Activated T-cell treated with anti-CD3 and anti-CD28 coated beads, Interleukin-2, amount 50 U/mL, for 48 hours (primary cell): ENCODE measurements at places on chromosomes 16 and 17.

GRCh38 chr17:49730078-49730784, 22.5 kb upstream of the SLC35B1 start:
- no peak for DNase-seq

- no peak for DNase-seq
Observed at GRCh38 chr16:69847643-69848042, 85.5 kb downstream of the WWP2 start.

DNA sequence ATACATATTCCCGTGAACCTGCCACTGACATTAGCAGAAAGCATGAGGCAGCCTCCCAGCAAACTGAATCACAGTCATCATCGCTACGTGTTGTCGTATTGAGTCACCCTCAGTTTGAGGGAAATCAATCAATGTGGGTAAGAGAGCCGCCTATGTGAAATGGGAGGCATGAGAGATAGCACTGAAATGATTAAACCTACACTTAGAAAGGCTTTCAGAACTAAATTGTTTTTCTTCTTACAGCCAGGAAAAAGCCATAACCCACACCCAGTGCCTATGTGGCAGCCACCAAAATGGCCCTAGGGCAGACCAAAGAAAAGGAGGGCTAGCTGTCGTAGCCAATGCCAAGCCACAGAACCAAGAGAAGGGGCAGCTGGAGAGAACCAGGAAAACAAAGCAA, 90.5 kb downstream of the ADAMTS18 start:
- no peak for DNase-seq

GRCh38 chr16:25493136-25493811, 198.5 kb upstream of the HS3ST4 start:
- DNase-seq: no peak

DNA sequence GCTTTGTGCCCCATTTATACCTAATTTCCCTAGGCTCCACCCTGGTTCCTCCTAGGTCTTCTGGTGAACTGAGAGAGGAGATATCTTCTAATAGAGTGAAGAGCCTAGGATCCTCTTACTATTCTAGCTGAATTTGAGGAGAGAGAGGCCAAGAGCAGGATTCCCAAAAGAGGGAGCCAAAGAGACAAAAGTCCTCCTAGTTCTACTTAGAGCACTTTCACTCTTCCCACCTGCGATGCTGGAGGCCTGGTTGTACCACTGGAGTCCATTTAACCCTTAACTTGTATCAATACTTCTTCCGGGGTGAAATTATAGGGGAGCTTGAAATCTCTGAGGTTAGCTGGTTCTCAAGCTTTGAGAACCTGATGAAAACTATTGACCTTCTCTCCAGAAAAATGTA, 3.4 kb upstream of the SSH2 start:
- no peak for DNase-seq

GRCh38 chr16:77308163-77308561, 109.0 kb downstream of the SYCE1L start:
- DNase-seq: no peak

DNA sequence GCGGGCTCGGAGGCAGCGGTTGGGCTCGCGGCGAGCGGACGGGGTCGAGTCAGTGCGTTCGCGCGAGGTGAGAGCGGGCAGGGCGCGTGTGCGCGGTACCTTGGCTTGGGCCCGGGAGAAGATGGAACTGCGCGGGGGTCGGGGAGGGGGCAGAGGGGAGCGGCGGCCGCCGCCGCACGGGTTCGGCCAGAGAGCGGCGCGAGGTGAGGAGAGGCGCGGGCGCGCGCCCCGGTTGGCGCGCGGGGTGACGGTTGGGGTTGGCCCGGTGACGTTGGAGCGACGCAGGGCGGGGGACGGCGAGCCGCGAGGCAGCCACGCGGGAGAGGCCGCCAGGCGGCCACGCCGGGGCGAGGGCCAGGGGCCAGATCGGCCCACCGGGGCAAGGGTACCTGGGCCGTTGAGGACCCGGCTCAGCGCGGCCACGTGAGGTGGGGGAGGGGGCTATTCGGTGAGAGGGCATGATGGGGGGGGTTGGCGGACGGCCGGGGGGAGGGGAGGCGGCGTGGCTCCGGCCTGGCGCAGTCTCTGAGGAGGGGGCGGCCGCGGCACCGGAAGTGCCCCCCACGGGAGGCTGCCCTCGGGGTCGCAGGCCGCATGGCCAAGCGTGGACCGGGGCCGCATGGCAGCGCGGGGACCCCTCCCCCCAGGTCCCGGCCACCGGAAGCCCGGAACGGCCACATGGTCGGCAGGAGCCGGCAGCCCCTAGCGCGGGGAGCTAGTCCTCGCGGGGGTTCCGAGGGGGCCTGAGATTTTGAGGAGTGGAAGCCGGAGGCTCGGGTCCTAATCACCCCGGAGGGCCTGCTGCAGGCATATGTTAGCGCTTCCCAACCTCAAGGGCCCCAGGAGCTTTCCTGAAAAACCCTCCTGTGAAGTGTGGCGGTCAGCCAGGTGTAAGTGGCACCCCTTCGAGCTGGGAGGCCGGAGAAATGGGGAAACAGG, 527 bp downstream of the EIF5A start:
- DNase-seq: peak; percentile 58

DNA sequence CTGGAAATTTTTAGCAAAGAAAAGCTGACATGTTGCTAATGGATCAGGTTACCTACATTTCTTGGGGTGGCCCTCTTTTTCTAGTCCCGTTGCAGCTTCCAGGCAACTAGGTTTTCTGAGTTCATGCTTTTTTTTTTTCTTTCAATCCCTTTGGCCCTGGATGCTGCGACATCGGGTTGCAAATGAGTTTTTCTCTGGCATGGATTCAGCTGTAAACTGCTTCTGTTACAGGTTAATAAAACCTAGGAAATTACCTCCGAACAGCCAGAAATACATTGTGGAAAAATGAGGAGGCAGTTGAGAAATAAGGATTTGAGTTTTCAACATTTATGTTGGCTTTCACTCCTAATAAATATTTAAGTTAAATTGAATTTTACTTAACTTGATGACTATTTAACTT, 149.8 kb upstream of the MAF start:
- DNase-seq: no peak

DNA sequence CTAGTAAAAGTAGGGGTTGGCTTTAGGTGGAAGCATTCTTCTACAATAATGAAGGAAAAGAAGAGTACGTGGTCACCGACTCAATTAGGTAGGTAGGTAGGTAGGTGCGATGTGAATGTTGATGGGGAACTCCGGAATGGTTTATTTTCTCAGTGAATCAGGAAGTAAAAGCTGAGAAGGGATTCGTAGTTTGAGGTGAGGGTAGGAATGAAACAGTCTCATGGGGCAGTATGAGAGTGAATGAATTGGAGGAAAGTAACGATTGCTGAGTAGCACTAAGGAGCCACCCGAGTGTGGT, 13.9 kb downstream of the PER1 start:
- no peak for DNase-seq

DNA sequence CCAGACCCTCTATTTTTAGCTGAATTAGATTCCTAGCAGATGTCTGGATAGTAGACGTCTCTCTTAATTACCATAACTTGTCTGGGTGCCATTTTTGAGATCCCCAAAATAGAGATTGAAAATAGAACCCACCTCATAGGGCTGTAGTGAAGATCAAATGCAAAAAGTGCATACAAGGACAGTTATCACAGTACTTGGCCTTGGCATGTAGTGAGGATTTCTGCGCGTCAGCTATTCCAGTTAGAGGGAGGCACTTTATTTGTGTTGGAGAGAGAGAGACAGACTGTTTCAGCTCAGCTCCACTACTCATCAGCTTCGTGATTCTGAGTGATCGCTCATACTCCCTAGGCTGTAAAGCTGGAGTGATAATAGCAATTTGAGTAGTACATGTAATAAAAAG, 59.6 kb upstream of the CDH13 start:
- no peak for DNase-seq

GRCh38 chr17:76929601-76930000, 61.4 kb downstream of the MGAT5B start:
- no peak for DNase-seq

DNA sequence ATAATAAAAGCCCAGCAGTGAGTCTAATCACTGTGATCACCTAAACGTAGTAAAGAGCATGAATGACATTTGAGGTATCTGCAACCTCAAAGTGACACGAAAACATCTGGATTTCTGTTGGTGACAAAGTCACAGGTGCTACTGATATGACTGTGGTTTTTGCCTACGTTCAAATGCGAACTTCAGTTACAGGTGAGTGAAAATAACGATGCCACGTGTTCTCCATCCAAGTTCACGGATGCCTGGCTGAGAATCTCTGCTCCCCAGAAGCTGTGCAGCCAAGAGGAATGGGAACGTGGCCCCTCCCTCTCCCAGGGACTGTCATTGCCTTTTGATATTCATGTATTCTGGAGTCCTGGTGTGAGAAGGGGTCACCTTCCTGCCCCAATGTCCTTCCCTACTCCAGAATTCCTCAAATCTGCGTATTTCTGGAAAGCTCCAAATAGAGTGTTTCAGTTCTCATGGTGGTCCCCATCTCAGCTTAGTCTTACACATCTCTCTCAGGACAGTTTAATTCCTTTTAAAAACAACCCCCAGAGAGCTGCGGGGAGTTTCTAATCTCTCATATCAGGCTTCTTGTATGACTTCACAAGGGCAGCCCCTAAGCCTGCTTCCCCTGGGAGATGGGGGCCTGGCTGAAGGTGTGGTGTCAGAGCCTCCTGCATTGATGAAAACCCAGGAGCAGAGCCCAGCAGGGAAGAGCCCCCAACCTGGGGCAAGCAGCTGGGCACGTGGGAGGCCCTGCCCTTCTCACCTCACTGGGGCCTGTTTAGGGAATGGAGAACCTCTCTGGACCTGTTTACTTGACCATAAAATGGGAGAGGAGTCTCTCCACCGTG, 25.8 kb downstream of the PIK3R5 start:
- DNase-seq: peak; percentile 75

DNA sequence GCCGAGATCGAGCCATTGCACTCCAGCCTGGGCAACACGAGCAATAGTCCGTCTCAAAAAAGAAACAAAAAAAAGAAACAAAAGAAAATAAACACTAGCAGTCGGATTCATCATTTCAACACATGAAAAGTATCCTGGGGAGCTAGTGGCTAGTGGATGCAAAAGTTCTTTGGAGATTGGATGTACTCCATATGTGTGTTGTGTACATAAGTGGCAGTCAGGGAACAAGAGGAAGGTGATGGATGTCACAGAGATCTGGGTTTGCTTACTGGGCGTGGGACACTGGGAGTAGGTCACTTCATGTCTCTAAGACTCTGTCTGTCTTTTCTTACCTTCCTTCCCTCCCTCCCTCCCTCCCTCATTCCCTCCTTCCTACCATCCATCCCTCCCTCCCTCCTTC, 35.4 kb downstream of the MRC2 start:
- no peak for DNase-seq

DNA sequence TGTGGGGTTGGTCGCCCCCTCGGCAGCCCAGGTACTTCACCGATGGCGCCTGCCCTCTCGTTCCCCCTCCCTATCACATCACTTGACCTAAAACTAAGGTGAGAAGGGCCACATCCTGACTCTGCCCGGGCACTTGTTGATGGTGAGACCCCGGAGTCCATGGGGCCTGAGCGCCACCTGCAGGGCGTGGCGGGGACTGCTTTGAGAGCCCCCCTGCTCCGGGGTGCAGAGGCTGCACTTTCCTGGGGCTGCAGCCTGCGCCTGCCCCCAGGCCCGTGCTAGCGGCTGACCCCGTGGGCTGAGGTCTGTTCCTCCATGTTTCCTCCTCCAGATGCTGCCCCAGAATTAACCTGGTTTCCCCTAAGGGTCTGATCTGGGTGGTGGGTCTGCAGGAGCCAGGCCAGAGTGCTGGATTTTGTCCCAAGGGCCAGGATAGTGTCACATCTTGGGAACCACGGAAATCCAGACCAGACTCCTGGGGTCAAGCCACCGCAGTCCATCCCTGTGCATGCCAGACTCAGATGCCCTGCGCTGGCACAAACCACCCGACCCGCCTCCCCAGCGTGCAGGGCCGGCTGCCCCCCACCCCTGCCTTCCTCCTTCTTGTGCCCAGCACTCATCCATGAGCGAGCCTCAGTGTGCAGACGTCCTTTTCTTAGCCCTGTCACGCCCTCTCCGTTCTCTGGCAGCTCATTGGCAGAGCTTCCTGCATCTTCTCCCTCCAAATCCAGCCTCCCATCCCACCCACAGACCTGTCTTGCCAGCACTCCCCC, 2.7 kb downstream of the NDUFAF8 start:
- peak; percentile 84 for DNase-seq

GRCh38 chr17:40290629-40291280, 3.1 kb downstream of the CDC6 start:
- no peak for DNase-seq

GRCh38 chr17:28173801-28174200, 131.3 kb downstream of the NLK start:
- no peak for DNase-seq

- DNase-seq: no peak
Observed at GRCh38 chr17:57032343-57032742, 52.7 kb upstream of the AKAP1 start.

DNA sequence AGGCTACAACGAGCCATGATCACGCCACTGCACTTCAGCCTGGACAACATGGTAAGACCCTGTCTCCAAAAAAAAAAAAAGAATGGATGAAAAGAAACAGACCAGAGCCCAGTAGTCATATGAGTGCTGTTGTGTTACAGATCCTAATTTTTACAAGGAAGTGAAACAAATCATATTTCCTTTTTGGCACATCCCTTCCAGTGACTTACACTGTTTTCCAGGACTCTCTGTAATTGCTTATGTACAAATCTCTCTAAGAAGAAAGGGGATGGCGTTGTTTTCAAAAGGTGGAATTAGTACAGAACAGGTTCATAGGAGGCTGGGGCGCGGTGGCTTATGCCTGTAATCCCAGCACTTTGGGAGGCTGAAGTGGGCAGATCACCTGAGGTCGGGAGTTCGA, 19.8 kb upstream of the ZNF594 start:
- no peak for DNase-seq

GRCh38 chr16:47687694-47688093, 226.6 kb downstream of the PHKB start:
- no peak for DNase-seq

DNA sequence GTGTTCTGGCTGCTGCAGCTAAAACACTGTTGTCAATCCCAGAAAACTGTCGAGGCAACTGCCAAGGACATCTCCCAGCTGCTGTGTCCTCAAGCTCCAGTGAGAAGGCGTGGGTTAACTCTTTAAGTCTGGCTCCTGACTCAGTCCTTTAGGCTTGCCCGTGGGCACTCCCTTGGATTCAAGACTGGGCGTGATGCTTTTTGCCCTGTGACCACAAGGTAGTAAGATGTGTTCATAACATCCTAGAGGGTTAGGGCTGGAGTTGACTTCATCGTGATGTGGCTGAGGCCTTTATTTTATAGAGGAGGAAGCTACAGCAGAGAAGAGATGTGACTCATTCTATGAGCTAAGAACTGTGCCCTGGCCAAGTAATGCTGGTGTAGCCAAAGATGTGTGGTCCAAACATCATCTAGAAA, 50.9 kb upstream of the TEKT3 start:
- no peak for DNase-seq

GRCh38 chr16:51442141-51442870, 291.2 kb upstream of the SALL1 start:
- no peak for DNase-seq
